ENCODE measurements at places on chromosomes 1 and 21. TPM values are rescaled to one million over a fixed set of nuclear protein-coding genes. Genes with fewer than 3 reads are reported as not detected.

The SPRR2E gene
- not detected for total RNA-seq

The EXO1 gene
- 107 TPM for total RNA-seq

The MROH7 gene
- not detected for total RNA-seq

The ATP6V1G3 gene
- total RNA-seq: not detected

The FAAH gene
- total RNA-seq: 0.81 TPM

The FAM163A gene
- not detected for total RNA-seq

The KLF17 gene
- not detected for total RNA-seq

The AMY1B gene
- total RNA-seq: not detected

The SLC30A1 gene
- 13.1 TPM for total RNA-seq

The BCAR3 gene
- total RNA-seq: 3.8 TPM

The ANKRD35 gene
- total RNA-seq: not detected

The LCK gene
- total RNA-seq: 0.38 TPM

The TMIGD3 gene
- 0.13 TPM for total RNA-seq

The RGS1 gene
- total RNA-seq: 0.42 TPM

The ERICH3 gene
- total RNA-seq: not detected

The KCNJ9 gene
- total RNA-seq: not detected

The PSRC1 gene
- total RNA-seq: 51.8 TPM

The NMNAT2 gene
- total RNA-seq: not detected

The VTCN1 gene
- total RNA-seq: not detected

The CD46 gene
- total RNA-seq: 156 TPM

The REN gene
- total RNA-seq: 1.7 TPM

The CDC20 gene
- total RNA-seq: 224 TPM

The ARID4B gene
- total RNA-seq: 24.2 TPM

The RHCE gene
- total RNA-seq: 12.6 TPM

The SPRR1A gene
- total RNA-seq: not detected

The TDRD10 gene
- not detected for total RNA-seq

The S100A4 gene
- total RNA-seq: 5.5 TPM

The SPATA1 gene
- total RNA-seq: 2.2 TPM

The CLDN19 gene
- not detected for total RNA-seq

The TMEM9 gene
- 72.4 TPM for total RNA-seq

The CRNN gene
- not detected for total RNA-seq

The FAM131C gene
- 0.16 TPM for total RNA-seq

The C1orf115 gene
- total RNA-seq: not detected

The RAB42 gene
- total RNA-seq: not detected

The CHTOP gene
- 79.6 TPM for total RNA-seq

The PALMD gene
- 3.5 TPM for total RNA-seq

The VANGL2 gene
- total RNA-seq: 3.4 TPM

The F5 gene
- 0.13 TPM for total RNA-seq

The HTR6 gene
- total RNA-seq: not detected

The SPRR2B gene
- total RNA-seq: not detected

The ENAH gene
- total RNA-seq: 0.55 TPM

All from K562 (cell line).